ENCODE measurements at places on chromosomes 4 and X.

- DNase-seq = no peak
- H3K4me1 ChIP-seq = no peaks in the 10 kb centered on the region
- no peaks in the 10 kb centered on the region for H3K36me3 ChIP-seq
- no peak overlapping the region for H3K27ac ChIP-seq
Observed at GRCh38 chr4:176125063-176125462, 59.4 kb downstream of the WDR17 start.

DNA sequence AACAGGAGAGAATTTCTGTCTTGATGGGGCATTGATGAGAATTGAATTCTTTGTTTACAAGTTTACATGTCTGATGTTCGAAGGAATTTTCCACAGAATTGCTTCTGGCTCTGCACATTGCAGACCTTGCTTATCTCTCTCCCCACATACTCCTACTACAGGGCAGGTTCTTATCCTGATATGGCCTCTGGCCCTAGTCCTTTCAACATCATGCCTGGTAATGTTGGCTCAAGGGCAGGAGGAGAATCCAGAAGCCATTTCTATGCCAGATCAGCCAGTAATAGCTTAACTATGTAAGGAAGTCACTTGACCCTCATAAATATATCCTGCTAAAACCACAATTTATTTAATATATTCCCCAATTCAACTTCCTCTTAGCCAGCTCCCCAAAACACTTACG lies 24.3 kb upstream of the TSPAN5 start:
- DNase-seq = no peak
- H3K4me3 ChIP-seq = no peak overlapping the region
- no peaks in the 10 kb centered on the region for H3K4me1 ChIP-seq
- no peak overlapping the region for H3K27ac ChIP-seq
- H3K36me3 ChIP-seq = no peaks in the 10 kb centered on the region

GRCh38 chrX:48617542-48618340 lies 20.4 kb downstream of the WDR13 start:
- DNase-seq = no peak
- no peaks in the 10 kb centered on the region for H3K27me3 ChIP-seq
- H3K27ac ChIP-seq = no peak overlapping the region
- no peaks in the 10 kb centered on the region for H3K4me1 ChIP-seq
- no peaks in the 10 kb centered on the region for H3K36me3 ChIP-seq

DNA sequence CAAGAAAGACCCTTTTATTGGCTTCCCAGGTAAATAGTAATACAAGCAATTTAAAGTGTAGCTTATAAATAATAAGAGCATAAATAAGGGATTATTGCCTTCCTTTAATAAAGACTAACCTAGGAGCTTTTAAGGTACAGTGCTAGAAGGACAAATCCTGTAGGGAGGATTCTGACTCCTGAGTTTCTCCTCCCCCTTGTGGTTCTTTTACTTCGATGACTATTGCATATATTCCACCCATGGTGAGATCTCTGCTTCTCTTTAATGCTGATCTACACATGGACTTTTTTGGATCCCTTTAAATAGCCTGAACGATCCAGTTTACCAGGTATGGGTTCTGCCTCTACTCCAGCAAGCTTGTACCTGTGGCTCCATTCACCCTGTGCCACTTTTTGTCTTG lies 2.5 kb downstream of the GALNT7 start:
- H3K4me1 ChIP-seq = peaks cover 7% of the 10 kb centered on the region
- no peaks in the 10 kb centered on the region for H3K36me3 ChIP-seq
- peak; percentile 39 for DNase-seq
- H3K4me3 ChIP-seq = no peak overlapping the region

- no peaks in the 10 kb centered on the region for H3K36me3 ChIP-seq
- H3K27me3 ChIP-seq = no peaks in the 10 kb centered on the region
- H3K4me1 ChIP-seq = no peaks in the 10 kb centered on the region
- no peak overlapping the region for H3K27ac ChIP-seq
- no peak overlapping the region for H3K4me3 ChIP-seq
- DNase-seq = no peak
Observed at GRCh38 chr4:151641167-151641566, 119.6 kb downstream of the GATB start.

DNA sequence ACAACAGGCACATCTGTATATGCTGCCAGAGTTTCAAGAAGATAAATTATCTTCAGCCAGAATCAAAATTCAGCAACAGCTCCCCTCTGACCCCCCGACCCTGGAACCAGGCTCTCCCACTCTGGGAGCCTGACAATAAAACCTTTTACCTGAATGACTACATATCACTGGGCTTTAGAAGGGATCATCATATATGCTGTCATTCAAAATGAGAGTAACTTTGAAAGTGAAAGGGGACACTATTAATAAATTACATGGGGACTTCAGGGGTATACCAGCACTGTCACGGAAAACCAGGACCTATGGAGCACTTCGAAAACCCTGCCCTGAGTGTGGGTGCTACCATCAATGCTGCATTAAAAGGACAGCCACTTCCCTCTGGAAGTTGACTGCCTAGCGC lies 26.2 kb downstream of the TSPAN5 start:
- H3K27ac ChIP-seq = no peak overlapping the region
- no peaks in the 10 kb centered on the region for H3K27me3 ChIP-seq
- no peaks in the 10 kb centered on the region for H3K36me3 ChIP-seq
- no peak for DNase-seq

GRCh38 chr4:36884151-36884550 lies 360.4 kb upstream of the NWD2 start:
- no peaks in the 10 kb centered on the region for H3K4me1 ChIP-seq
- no peak for DNase-seq

DNA sequence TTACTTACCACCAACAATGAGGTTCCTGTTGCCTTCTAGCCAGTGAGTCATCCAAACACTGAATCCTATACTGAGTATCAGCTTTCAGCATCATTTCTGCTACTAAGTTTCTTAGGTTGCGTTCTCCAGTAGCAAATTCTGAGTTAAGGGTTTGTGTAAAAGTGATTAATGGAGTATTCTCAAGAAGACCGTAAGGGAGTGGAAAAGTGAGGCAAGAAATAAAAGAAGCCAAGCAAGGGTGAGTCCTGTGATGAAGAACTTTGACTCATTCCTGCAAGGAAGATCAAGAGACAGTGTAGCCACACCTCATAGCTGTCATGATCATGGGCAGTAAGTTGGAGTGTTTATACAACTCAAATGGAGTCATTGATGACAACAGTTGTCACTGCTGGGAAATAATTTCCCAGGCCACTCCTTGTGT lies 446.2 kb downstream of the RAPGEF2 start:
- H3K4me1 ChIP-seq = no peaks in the 10 kb centered on the region
- no peak overlapping the region for H3K4me3 ChIP-seq
- H3K27ac ChIP-seq = no peak overlapping the region
- DNase-seq = no peak
- no peaks in the 10 kb centered on the region for H3K36me3 ChIP-seq
- no peaks in the 10 kb centered on the region for H3K27me3 ChIP-seq

- H3K4me3 ChIP-seq = no peak overlapping the region
- H3K27ac ChIP-seq = no peak overlapping the region
- no peaks in the 10 kb centered on the region for H3K4me1 ChIP-seq
Observed at GRCh38 chr4:124372916-124373315, 339.6 kb downstream of the ANKRD50 start.

- DNase-seq = no peak
- H3K4me1 ChIP-seq = peaks cover 3% of the 10 kb centered on the region
Observed at GRCh38 chrX:39144956-39145355, 343.7 kb downstream of the MID1IP1 start.

- H3K36me3 ChIP-seq = no peaks in the 10 kb centered on the region
- no peak overlapping the region for H3K4me3 ChIP-seq
- no peak overlapping the region for H3K27ac ChIP-seq
- no peaks in the 10 kb centered on the region for H3K27me3 ChIP-seq
- DNase-seq = no peak
Observed at GRCh38 chr4:81870275-81870674, 398.6 kb upstream of the RASGEF1B start.

DNA sequence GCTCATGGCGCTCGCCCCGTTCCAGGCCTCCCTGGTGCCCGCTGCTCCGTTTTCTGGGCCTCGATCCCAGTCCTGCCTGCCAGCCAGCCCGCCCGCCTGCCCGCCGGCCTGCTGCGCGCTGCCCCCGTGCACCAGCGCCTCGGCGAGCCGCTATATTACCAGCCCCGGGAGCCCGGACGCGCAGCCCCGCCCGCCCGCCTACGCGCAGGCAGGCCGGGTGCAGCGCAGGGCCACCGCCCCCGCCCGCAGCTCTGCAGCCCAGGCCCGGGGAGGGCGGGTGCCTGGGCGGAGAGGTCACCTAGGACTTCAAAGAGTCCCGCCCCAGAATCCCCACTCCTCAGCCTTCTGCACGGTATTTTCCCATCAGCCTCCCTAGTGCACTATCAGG lies at the start of gene MAOB:
Gene MAOB (minus strand): TSS at position 157 of the 388 bp plus-strand sequence. CDS start 151 bp downstream, at position 6.
- H3K4me3 ChIP-seq = peak within 1 kb of the TSS; percentile 62
- no peaks in the 10 kb centered on the region for H3K4me1 ChIP-seq
- peak within 1 kb of the TSS; percentile 57 for H3K27ac ChIP-seq
- no peaks in the 10 kb centered on the region for H3K36me3 ChIP-seq

GRCh38 chrX:118603981-118604380 lies 108.4 kb downstream of the DOCK11 start:
- no peak overlapping the region for H3K4me3 ChIP-seq
- H3K4me1 ChIP-seq = no peaks in the 10 kb centered on the region
- peak; percentile 44 for DNase-seq
- H3K27ac ChIP-seq = no peak overlapping the region
- peaks cover 2% of the 10 kb centered on the region for H3K27me3 ChIP-seq
- H3K36me3 ChIP-seq = no peaks in the 10 kb centered on the region

- H3K4me3 ChIP-seq = no peak overlapping the region
- no peaks in the 10 kb centered on the region for H3K36me3 ChIP-seq
- no peaks in the 10 kb centered on the region for H3K4me1 ChIP-seq
- H3K27me3 ChIP-seq = no peaks in the 10 kb centered on the region
Observed at GRCh38 chr4:152997771-152998487, 61.8 kb downstream of the FHDC1 start.

- H3K4me1 ChIP-seq = no peaks in the 10 kb centered on the region
- DNase-seq = no peak
- H3K27me3 ChIP-seq = no peaks in the 10 kb centered on the region
- no peak overlapping the region for H3K27ac ChIP-seq
- H3K36me3 ChIP-seq = no peaks in the 10 kb centered on the region
- H3K4me3 ChIP-seq = no peak overlapping the region
Observed at GRCh38 chr4:137946453-137947174, 295.5 kb downstream of the SLC7A11 start.

DNA sequence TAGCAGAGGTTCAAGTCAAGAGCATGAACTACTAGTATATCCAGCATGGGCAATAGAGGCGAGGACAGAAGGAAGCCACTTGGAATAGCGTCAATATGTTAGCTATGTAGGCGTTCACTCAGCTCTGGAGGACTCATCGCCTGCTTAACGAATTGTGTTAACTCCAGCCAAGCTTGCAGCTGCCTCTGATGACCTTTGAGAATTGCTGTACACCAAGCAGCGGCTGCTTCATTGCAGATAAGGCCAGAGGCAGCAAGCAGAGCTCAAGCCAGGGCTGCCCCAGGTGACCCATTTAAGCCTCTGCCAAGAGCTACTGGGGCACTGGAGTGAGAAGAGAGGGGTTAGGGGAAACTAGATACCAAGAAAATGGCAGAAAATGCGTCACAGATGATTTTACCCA lies 160.2 kb upstream of the IGFBP7 start:
- H3K36me3 ChIP-seq = no peaks in the 10 kb centered on the region
- no peak for DNase-seq
- H3K4me1 ChIP-seq = peaks cover 2% of the 10 kb centered on the region
- no peak overlapping the region for H3K27ac ChIP-seq
- H3K27me3 ChIP-seq = no peaks in the 10 kb centered on the region

- no peaks in the 10 kb centered on the region for H3K36me3 ChIP-seq
- H3K4me1 ChIP-seq = no peaks in the 10 kb centered on the region
- no peak overlapping the region for H3K27ac ChIP-seq
- H3K4me3 ChIP-seq = no peak overlapping the region
- H3K27me3 ChIP-seq = no peaks in the 10 kb centered on the region
Observed at GRCh38 chrX:80174925-80175574, 160.5 kb downstream of the TBX22 start.

Data from kidney (tissue), 22 donors.